MCF 10A (cell line): ENCODE measurements at places on chromosomes 16 and 17.

GRCh38 chr17:81803728-81804558 is at the start of gene GCGR:
TSS of gene GCGR (plus strand) at chr17:81804150. CDS start at chr17:81809019, 4,869 bp downstream.
- no peak for DNase-seq

GRCh38 chr17:63986821-63987220 is 11.3 kb upstream of the PRR29 start:
- DNase-seq: no peak

DNA sequence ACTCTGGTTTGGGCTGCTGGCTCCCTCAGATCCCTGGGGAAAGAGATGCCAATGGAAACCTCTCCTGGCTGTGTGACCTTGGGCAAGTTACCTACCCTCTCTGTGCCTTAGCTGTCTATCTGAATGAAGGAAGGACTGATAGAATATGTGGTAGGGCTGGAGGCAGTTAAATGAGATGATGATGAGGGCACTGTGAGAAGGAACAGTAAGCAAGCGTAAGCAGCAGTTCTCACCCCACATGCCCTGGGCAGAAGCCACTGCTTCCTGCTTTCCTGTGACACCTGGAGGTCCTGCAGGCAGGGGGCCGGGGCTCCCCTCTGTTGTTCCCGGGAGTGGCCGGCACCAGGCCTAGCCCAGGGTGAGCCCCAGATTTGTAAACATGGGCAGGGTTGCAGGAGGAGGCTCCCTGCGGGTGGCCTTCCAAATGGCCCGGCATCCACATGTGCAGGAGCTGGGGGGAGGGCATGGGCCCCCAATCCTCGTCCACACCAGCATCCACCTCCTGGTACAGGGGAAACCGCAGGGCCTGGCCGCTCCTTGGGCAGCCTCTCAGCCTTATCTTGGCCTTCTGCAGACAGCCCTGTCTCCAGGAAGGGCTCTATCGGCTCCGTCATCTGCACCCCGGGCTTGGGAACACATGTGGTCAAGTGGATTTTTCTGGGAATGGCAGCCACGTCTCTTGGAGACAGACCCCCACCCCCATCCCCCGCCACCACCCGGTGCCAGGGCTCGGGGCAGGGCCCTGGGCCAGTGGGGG is 235.6 kb upstream of the GSE1 start:
- no peak for DNase-seq

DNA sequence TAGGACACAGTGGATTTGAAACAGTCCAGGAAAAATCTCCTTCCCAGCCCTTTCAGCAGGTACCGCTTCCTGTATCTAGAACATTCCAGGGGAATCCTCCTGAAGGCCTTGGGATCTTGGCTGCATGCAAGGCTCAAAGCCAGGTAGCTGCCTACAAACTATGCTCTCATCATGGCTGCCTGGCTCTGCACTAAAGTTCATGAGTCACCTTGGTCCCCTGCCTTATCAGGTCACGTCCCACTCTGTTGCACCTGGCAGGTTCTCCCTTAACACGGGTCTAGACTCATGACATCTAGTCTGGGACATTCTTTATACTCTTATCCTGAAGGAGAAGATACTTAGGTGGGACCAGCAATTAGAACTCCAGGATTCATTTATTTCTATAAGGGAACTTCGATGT is 15.8 kb downstream of the FA2H start:
- no peak for DNase-seq

DNA sequence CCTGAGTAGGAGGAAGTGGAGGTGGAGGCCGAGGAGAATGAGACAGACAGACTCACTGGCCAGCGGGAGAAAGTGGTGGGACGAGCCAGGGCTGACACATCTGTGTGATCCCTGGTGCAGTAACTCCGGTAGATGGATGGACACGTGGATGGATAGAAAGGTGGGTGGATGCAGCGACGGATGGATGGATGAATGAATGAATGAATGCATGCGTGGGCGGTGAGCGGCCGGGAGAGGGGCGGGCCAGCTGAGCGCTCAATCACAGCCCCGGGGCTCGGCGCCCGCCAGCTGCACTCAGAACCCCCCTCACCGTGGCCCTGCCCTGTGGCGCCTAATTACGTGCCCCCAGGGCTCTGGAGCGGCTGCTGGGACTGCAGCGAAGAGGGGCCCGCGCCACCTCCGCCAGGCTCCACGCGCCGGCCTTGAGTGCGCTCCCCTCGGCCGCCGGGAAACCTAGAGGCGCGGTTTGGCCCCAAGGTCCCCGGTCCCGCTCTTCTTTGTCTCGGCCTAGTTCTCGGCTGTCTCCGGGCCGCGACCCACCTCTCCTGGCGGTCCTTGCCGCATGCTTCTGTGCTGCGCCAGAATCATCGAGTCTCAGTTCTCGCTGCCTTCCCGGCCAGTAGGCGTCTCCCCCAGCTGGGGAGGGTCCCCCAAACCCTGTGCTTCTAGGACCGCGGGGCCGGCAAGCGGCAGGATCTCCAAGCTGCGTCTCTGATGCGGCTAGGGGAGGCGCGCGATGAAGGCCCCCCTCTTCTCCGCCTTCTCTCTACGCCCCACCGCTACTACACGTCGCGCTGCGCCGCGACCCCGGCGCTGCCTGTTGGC is 41.0 kb downstream of the RAI1 start:
- DNase-seq: no peak

GRCh38 chr17:39143552-39144093 is 7.8 kb downstream of the PLXDC1 start:
- DNase-seq: no peak

GRCh38 chr17:43377056-43377810 is 21.6 kb upstream of the ARL4D start:
- DNase-seq: no peak

DNA sequence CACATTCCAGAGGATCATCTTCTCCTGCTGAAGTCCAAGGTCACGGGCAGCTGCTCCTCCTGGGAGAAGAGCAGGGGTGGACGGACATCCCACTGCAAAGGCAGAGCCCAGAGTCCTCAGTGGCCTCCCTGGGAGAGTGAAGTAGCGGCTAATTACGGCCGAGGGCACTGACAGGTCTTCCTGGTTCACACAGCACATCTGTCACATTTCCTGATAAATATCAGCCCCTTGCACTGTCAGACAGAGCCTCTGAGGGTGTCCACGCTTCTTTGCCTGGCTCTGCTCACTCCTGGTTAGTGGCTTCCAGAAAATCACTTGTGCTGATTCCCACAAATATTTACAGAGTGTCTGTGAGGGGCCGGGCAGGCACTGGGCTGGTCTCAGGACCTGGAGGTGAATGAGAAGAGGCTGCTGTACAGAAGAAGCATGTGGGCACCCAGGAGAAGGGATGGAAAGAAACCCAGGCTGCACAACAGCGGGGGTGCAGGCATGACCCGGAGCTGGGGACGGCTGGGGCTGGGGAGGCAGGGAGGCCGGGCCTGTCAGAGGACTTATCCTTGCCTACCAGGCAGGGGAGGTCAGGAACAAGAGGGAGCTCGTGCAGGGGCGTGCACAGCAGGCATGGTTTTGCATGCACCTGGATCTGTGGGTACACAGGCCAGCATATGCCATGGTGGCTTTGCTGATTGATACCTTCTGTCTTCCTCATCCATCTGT is 258.2 kb upstream of the TNRC6C start:
- DNase-seq: no peak

DNA sequence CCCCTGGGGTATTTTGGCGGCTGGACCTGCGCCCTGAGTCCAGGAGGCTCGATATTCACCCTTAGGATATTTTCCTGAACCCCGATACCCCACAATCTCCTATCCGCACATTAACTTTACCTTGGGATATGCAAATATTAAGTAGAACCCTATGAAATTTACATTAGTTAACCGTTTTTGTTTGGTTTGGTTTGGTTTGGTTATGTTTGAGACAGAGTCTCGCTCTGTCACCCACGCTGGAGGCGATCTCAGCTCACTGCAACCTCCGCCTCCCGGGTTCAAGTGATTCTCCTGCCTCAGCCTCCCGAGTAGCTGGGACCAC is 9.3 kb upstream of the NAGS start:
- DNase-seq: no peak

GRCh38 chr16:31700530-31701388 is 172.8 kb upstream of the ZNF267 start:
- peak; percentile 89 for DNase-seq

DNA sequence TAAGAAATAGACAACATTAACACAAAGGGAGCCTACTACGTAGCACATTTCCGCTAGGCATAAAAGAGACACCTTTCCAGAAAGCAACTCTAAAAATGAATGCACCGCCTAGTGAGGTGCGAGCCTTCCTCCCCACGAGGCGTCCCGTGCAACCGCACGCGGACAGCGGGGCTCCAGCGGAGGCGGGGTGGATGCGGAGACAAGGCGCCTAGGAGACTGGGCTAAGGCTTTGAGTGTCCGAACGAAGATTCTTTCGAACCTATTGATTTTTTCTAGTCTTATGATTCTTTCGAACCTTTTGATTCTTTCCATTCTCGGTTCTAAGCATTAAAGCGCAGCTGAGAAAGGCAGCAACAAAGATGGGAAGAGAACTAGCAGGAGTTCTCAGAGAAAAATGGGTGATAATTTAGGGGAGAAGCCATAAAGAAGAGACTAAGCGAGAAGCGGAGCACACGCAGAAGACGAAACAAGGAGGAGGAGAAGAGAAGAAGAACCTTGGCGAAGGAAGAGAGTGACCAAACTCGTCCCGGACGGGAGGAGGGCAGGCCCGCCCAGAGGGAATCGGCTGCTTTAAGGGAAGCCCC is 394 bp upstream of the CPD start:
- DNase-seq: no peak

GRCh38 chr17:77677211-77677610 is 281.3 kb upstream of the TNRC6C start:
- DNase-seq: no peak

DNA sequence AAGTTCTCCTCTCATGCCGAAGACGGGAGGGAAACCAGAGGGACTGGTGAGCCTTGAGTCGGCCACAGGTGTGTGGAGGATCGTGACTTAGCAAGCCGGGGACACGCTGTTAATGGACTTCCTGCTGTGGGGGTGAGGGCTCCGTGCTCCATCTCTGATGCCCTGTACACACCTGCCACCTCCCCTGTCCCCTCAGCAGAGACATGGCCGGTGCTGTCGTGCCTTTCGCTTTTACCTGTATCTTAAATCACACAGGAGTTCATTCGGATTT is 75.9 kb upstream of the ZNF750 start:
- no peak for DNase-seq

DNA sequence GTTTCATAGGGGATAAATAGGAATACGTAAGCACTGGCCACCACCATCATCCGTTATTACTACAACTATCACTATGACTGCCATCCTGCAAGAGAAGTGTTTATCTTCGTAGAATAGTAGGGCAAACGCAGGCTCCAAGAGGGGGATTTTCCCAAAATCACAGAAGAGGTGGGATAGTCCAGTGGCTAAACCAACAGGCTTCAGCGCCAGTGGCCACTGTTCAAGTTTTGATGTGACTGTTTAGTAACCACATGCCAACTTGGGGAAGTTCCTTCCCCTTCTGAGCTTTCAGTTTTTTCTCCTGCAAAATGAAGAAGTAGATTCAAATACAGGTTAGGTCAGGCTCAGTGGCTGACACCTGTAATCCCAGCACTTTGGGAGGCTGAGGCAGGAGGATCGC is 60.7 kb upstream of the GRIN2A start:
- DNase-seq: no peak

DNA sequence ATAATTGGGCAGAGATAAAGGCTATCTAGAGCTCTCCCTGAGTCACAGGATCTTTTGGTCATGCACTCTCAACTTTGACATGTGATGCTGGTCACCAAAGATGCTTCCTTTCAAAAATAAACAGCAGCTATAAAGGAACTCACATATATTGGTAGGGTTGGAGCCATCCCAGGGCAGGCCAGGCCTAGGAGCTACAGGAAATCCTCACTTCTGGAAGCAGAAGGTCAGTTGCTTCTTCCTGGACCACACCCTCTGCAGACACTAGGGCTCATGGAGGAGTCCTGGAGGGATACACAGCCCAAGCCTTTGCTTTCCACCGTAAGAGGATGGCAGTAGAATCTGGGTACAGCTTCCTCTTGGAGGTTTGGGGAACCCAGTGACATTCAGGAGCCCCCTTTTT is 24.6 kb downstream of the SOST start:
- DNase-seq: no peak

DNA sequence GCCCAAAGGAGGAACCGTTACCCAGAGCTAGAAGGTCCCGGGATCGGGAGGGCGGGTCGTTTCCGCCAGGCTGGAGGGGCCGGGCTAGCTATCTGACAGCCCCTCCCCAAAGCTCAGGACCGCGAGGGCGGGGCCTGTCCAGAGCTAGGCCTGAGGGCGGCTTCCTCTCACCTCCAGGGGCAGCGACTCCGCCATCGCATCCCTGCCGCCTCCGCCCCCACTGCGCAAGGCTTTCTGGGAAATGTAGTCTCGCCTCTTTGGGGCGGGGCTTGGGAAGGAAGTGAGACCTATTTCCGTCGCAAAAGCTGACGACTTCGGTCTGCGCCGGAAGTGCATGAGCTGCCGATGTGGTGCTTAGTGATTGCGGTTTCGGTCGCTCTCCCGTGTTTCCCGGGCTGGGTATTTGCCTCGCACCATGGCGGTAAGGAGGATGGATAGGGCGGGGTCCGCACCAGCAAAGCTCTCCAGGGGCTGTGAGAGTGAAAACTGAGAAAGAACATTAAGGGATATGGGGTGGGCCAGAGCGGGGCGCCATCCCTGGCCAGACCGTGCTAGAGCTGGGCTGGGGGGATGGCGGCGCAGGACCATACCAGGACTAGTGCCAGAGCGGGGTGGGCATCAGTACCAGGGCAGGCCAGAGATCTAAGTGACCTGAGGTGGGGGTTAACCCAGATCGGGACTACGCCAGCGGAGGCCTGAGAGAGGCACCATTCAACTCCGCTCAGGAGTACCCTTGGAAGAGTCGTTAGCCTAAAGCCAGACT is at the start of gene TMEM208:
TMEM208 (plus strand) TSS at position 327 of the 763 bp plus-strand sequence; CDS start at position 416, 89 bp downstream.
- peak; percentile 99 for DNase-seq

GRCh38 chr17:32127158-32127897 is 15.0 kb upstream of the RHOT1 start:
- peak; percentile 83 for DNase-seq

- DNase-seq: no peak
Measured at GRCh38 chr17:2191785-2192184, 111.8 kb downstream of the SMG6 start.

GRCh38 chr16:2319606-2320005 is 20.9 kb downstream of the ABCA3 start:
- no peak for DNase-seq

- no peak for DNase-seq
Measured at GRCh38 chr17:73743518-73744201, 99.4 kb upstream of the SDK2 start.

DNA sequence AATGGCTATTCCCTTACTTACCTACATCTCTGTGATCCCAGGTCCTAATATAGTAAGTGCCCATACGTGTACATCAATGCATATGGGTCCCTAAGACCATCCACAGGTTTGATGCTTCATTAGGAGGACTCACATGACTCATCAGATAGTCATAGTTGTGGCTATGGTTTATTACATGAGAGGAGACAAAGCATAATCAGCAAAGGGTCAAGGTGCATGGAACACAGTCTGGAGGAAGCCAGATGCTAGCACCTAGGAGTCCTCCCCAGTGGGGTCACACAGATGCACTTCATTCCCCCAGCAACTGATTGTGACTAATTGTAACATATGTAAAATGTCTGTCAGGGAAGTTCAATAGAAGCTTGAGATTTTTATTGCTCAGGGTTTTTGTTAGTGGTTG is 42.8 kb downstream of the PHKB start:
- peak; percentile 58 for DNase-seq

- no peak for DNase-seq
Measured at GRCh38 chr16:56989988-56990387, 631 bp downstream of the NLRC5 start.

GRCh38 chr17:1039511-1040215 is 42.7 kb downstream of the TIMM22 start:
- no peak for DNase-seq

GRCh38 chr17:48816774-48817590 is at the start of gene TTLL6:
TSS of gene TTLL6 (minus strand) at chr17:48817229. CDS start at chr17:48817072, 157 bp downstream.
- peak; percentile 92 for DNase-seq
